Stimulated activated CD4-positive, alpha-beta T cell treated with anti-CD3 and anti-CD28 coated beads, Interleukin-15, amount 100 ng/mL, for 48 hours (primary cell): ENCODE measurements at places on chromosomes 7 and 10.

- no peak for DNase-seq
These were observed 20.8 kb downstream of the CCDC6 start for GRCh38 chr10:59885430-59886134.

- no peak for DNase-seq
These were observed 59.4 kb downstream of the USP6NL start for GRCh38 chr10:11551916-11552602.

- no peak for DNase-seq
These were observed 28.4 kb upstream of the PRKG1 start for GRCh38 chr10:51045871-51046270.

DNA sequence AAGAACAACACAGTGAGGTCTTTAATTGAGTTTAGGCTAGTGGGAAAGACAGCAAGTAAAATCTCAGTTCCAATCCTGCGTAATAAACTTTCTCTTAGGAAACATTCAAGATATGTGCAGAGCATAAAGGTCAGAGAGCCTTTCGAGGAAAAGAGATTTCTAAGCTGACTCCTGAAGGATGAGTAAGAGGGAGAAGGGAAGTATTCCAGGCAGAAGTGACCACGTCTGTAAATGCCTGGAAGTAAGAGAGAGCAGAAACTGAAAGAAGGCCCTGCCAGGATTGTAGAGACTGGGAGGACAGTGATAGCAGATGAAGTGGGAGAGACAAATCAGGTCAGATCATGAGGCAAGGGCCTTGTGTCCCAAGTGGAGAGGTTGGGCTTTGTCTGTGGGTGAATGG lies 41.8 kb downstream of the PNLIPRP3 start:
- DNase-seq: no peak

GRCh38 chr10:125161707-125162119 lies 1.4 kb upstream of the CTBP2 start:
- DNase-seq: no peak

- DNase-seq: no peak
These were observed 3.8 kb upstream of the PRKAG2 start for GRCh38 chr7:151880688-151881087.

GRCh38 chr10:7826971-7827370 lies 8.7 kb downstream of the TAF3 start:
- no peak for DNase-seq

- DNase-seq: no peak
These were observed 10.0 kb downstream of the ZNF800 start for GRCh38 chr7:127382301-127383085.

GRCh38 chr10:121281576-121281975 lies 316.7 kb downstream of the FGFR2 start:
- DNase-seq: no peak

GRCh38 chr7:139232377-139232717 lies 1.3 kb downstream of the UBN2 start:
- no peak for DNase-seq

DNA sequence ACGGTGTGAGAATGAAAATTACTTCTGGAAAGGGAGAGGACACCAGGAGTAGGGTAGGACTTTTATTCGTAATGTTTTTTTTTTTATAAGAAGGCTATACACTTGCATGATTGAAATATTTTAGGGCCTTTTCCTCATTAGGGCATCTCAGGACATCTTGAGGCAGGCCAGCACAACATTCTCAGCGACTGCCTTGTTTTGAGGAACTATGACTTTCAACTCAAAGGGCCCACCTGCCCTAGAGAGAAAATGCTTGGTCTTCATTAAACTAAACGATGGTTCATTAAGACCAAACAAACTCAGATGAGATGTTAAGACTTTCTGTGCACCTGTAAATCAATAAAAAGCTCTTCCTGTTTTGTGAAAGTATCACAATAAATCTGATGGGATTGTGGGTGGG lies 11.3 kb downstream of the NOD1 start:
- DNase-seq: no peak

DNA sequence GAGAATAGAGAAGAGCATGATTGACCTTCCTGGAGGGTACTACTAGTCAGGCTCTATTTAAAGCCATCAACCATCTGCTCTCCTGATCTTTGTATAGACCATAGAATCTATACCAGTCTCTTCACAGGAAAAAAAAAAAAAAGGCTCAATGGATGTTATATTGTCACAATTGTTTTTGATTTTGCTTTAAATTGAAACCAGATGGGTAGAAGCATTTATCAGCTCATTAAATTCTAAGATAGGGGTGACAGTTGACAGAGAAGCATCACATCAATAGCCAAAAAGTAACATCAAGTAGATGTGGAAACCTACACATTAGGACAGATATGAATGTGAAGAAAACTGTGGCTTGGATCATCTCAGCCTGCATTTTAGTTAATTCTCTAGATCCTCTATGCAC lies 558.9 kb upstream of the MBL2 start:
- DNase-seq: no peak

- DNase-seq: no peak
These were observed 5.2 kb upstream of the ACBD5 start for GRCh38 chr10:27245836-27246235.

DNA sequence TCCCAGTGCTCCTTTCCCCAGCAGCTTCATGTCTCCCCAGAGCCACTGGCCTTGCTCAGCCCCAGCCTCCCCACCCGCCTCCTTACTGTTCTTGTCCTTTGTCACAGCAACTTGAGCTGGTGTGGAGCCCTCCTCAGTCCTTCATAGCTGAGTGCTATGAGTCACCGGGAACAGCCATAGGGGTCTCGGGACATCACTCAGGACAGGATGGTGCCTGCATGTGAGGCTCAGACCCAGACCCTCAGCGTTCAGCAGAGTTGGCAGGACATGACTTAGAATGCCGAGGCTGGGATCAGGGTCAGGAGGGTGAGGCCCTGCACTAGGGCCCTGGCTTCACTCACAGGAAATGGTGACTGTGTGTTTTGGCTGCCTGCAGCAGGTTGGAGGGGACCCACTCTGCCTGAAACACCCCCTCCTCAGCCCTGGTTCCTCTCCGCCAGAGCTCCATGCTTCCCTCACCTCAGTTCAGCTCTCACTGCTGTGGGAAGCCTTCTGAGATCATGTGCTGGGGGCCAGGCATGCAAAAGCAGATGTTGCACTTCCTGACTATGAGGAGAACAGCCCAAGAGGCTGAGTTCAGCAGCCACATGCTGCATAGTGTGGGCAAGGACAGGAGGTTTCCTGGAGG lies 40.7 kb upstream of the GJD4 start:
- DNase-seq: no peak

DNA sequence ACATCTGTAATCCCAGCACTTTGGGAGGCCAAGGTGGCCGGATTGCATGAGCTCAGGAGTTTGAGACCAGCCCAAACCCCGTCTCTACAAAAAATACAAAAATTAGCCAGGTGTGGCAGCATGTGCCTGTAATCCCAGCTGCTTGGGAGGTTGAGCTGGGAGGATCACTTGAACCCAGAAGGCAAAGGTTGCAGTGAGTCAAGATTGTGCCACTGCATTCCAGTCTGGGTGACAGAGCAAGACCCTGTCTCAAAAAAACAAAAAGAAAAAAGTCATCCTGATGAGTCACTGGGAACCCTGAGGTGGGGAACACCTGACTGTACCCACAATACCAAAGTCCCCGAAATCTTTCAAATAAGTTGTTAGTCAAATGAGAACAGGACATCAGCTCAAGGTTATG lies 80.0 kb downstream of the NEBL start:
- DNase-seq: no peak

DNA sequence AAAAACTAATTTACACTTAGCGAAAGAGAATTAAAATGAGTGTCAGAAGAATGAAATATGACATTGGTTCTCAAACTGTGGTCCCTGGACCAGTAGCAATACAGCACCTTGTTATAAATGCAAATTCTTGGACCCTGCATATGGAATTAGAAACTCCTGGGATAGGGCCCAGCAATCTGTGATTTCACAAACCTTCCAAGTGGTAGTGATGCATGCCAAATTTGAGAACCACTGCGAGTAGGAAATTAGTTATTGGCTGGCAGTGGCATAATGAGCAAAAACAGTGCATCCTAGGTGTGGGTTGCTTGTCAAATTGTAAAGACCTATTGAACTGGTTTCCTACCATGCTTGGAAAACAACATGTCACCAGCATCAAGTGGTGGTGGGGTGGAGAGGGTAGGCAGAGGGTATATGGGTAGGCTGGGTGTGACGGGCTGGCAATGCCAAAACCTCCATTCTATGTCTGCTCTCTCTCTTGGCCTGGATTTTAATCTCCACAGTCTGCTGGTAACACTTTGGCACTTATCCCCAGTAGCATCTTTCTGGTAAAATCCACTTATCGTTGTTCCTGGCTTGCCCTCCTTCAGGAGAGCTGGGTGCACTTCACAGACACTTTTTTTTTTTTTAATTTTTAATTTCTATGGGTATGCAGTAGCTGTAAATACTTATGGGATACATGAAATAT lies 50.0 kb downstream of the ZNF22 start:
- DNase-seq: no peak

- DNase-seq: no peak
These were observed 152.8 kb upstream of the FEZF1 start for GRCh38 chr7:122457325-122457724.

- DNase-seq: no peak
These were observed 40.7 kb downstream of the PIK3CG start for GRCh38 chr7:106905734-106906133.

DNA sequence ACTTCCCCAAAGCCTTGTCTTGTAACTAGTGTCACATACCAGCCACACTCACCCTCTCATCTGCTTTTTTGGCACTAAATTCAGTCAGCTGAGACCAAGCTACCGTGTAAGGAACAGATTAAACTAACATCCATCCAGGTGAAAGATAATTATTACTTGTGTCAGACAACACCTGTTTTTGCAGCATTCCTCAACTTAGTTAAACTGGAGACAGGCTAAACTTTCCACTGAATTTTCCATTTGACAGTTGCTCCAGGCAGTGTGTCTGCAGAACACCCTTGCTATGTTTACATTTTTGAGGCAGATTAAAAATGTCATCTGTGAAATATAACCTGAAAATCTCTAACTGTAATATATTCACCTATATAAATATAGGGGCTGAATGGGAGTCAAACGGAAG lies 73.6 kb downstream of the CYP26A1 start:
- DNase-seq: no peak

DNA sequence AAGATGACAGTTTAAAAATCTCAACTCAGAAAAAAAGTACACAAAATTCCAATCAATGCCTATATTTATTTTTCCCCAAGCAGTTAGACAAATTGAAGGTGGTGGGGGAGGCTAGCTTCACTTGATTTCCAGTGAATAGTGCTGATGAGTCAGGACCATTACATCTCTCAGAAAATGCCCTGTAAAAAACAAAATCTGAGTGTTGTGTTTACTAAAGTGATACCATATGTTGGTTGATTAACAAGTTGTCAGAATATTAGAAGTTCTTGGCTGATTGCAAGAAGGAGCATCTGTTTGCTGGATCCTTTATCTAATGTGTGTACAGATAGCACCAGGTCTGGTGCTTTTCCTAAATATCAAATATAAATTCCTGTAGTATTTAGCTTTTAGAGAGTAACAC lies 31.3 kb upstream of the KIAA1217 start:
- DNase-seq: no peak

DNA sequence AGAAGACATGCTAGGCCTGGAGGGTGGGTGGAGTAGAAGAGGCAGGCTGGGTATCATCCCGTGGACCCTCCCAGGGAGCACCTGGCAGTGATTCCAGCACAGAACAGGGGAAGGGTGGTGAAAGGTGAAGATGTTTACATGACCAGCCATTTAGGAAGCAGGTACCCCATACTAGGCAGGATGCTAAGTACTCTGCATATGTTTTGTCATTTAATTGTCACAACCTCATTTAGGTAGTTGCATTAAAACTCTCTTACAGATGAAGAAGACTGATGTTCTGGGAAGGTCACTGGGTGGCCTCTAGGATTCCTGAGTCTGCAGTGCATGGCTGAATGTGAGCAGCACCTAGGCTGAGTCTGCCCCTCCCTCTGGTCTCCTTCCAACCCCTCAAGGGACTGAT lies 15.2 kb downstream of the ITPRIP start:
- DNase-seq: no peak

- no peak for DNase-seq
These were observed 41.7 kb downstream of the REEP3 start for GRCh38 chr10:63562857-63563256.

DNA sequence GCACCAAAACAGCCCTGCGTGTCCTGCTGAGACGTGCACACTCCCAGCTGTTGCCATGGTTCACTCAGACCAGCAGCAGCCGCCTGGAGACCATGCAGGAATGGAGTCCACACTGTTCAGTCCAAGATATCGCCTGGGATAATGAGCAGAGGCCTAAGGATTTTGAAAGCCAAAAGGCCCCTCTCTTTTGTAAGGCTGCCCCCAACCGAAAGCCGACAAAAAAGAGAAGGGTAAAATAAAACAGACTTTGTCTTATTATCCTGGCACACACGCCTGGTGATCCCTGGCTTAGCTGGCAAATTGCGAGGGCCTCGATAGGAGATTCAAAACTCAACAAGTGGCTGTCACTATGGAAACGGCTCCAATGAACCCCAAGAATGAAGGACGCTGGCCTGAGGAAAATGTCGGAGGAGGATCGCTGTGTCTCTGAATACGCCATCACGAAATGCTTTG lies 263.6 kb downstream of the SKIDA1 start:
- DNase-seq: no peak

GRCh38 chr7:27262121-27262520 lies 19.5 kb downstream of the EVX1 start:
- no peak for DNase-seq

DNA sequence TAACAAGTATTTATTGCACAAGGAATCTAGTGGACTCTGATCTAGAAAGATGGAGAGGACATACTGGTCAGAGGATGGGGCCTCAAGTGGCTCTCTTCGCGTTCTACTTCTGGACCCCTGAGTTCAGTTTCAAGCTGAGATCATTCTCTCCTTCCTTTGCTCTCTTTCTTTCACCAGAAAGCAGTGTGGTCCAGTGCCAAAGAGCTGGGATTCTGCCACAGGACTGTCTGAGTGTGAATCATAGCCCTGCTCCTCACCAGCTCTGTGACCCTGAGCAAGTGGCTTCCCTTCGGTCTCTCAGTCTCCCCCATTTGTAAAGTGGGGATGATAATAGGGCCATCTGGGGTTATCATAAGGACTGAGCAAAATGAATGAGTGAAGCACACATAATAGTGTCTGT lies 715.2 kb downstream of the SUGCT start:
- DNase-seq: no peak

DNA sequence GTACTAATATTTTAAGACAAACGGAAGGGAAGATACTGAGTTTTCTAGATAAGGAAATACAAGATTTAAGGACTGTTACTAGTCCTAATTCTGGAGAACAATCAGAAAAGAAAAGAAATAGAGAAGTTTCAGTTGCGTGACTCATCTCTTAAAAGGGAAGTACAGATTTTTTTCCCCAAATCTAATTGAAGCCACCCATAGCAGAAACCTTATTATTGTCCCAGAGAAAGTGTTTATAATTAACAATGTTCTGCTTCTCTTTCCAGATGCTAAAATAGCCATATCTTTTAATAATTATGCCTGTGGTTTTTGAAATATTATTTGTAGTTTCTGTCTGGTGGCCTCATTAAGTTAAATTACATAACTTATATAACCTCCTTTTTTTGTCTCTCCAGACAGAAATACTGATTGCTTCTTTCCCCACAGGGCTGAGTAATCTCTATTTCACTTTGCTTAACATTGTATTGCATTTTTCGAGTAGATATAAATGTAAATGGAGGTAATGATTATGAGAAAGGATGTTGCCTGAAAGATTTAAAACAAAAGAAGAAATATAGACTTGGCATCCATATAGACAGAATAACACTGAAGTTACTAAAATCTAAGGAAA lies 240.7 kb upstream of the MBL2 start:
- DNase-seq: no peak

- no peak for DNase-seq
These were observed 30.4 kb upstream of the RET start for GRCh38 chr10:43046288-43046991.
